Gastrocnemius medialis (tissue), 4 donors: ENCODE measurements at places on chromosomes 4 and X.

GRCh38 chr4:110059556-110060191, 138.7 kb downstream of the ELOVL6 start:
- DNase-seq = no peak

GRCh38 chr4:7322166-7322991, 112.4 kb downstream of the PSAPL1 start:
- no peak for DNase-seq

GRCh38 chr4:76546759-76547742, 112.0 kb downstream of the SHROOM3 start:
- no peak for DNase-seq

- DNase-seq = no peak
These were observed 482 bp upstream of the MBTPS2 start for GRCh38 chrX:21838937-21839333.

DNA sequence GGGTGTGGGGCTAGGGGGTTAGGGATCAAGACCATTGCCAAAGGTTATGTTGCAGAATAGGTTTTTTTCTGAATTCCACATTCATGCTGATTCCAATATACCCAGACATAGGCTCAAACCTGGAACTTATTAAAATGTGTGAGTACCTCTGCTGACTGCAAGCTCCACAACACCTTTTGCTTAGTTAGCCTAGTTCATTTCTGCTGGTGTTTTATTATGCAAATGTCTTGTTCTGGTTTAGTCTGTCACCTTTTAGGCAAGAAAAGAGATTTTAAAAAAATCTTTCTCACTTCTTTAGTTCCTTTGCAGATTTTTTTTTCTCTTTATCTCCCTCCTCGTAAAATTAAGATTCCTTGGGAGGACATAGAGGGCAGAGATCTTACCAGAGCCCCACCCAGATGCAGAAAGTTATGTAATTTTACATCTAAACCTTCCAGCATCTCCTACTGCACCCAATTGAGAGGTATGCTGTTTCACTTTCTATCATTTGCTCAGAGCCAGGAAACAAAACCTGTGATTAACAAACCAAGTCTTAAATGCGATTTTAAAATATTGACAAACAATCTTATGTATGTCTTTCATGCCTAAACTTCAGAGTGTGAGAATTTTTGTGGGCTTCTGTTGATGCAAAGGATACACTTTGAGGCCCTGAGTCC, 190.7 kb upstream of the CLNK start:
- no peak for DNase-seq

GRCh38 chr4:38005637-38006036, 45.4 kb downstream of the PTTG2 start:
- DNase-seq = no peak

DNA sequence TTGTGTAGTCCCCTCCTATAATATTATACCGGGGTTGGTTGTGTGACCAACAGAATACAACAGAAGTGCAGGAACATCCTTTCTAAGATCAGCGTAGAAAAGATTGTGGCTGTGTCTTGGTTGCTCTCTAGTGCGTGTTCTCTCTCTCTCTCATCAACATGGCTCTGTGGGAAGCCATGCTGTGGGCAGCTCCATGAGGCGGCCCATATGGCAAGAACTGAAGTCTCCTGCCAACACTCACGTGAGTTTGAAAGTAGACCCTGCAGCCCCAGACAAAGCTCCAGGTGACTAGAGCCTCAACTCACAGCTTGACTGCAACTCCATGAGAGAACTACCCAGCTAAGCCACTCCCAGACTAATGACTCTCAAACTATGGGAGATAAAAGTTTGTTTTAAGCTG, 118.7 kb downstream of the TSPAN5 start:
- no peak for DNase-seq

GRCh38 chrX:39805825-39806224, 291.9 kb downstream of the BCOR start:
- DNase-seq = no peak

DNA sequence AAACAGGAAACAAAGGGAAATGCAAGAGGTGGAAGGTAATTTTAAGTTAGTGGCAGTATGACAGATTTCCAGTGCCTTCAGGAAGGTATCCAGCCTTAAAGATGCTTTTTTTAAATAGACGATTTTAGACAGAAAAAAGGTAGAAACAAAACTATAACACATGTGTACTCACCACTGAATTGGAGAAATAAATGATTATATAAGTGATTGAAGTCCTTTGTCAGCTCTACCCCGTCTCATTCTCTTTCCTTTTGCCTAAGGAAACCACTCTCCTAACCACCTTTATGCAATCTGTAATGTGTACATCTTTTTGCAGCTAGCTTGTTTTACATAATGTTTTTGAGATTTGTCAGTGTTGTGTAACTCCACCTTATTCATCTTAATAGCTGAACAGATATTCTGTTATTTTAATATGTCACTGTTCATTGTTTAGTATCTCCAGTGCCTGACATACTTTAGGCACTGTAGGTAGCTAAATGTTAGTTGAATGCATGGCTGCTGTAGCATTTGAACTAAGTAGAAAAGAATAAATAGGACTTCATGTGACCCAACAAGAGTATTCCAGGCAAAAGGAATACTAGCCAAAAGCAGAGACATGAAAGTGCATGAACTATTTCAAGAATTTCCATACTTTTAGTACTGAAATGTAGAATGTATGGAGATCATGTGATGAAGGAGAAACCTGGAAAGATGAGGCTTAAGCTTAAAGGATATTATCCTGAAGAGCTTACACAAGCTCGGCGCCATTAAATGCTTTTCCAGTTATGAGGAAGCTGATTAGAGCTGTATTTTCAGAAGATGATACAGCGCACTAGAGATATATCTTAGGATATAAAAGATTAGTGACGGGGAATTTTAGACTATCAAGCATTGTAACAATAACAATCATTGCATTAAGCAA, 865 bp downstream of the FAM200B start:
- no peak for DNase-seq

DNA sequence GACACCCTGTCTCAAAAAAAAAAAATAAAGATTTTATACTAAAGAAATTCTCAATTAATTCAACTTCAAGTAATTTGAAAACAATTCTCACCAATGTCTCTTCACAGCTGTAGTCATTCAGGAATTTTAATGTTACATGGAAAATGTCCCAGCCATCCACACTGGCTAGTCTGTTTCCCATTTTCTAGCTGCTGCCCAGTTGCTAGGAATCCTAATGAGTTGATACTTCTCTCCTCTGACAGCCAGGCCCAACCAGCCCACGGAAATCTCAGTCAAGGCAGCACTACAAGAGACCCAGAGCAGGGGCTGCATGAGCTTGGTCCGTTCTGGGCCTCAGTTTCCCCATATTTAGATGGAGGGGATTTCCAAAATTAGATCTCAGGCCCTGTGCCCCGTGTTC, 59.1 kb downstream of the CASP3 start:
- no peak for DNase-seq

GRCh38 chrX:108332281-108332680, 105.9 kb downstream of the COL4A6 start:
- no peak for DNase-seq

GRCh38 chr4:17580969-17581368, 4.0 kb downstream of the LAP3 start:
- DNase-seq = no peak

GRCh38 chr4:186297013-186297645, 31.1 kb downstream of the F11 start:
- DNase-seq = no peak

GRCh38 chrX:101745046-101745445, 85.4 kb upstream of the ARMCX2 start:
- no peak for DNase-seq

GRCh38 chr4:40516651-40517050, 113.0 kb downstream of the RBM47 start:
- no peak for DNase-seq

GRCh38 chr4:186924723-186925122, 201.1 kb upstream of the FAT1 start:
- DNase-seq = no peak

DNA sequence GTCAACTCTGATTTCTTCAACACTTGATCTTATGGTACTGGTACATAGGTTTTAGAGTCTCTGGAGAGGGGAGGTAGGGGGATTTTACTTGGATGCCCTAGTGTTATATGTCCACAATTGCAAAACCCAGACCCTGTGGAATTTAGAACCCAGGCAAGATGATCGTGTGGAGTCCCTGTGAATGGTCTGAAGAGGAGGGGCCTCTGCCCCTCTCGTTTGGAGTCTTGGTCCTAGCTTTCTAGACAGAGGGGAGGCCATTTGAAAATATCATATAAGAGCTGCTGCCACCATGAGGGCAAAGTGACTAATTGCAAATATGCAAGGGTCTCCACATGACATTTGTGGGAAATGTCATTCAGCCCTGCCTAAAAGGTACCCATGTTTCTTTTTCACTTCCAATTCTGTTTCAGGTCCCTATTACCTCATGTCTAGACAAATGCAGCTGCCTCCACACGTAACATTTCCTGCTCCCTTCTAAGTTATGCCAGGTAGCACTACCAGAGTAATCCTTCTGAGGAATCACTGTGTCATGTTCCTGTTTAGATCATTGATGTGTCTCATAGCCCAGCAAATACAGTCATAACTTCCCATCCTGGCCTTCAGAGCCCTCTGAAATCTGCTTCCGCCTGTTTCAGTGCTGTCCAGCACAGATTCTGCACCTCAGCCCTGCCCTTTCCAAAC, 126.8 kb downstream of the KLHL8 start:
- DNase-seq = no peak

- no peak for DNase-seq
These were observed 67.0 kb upstream of the ANXA3 start for GRCh38 chr4:78484574-78484973.

GRCh38 chr4:106370214-106370613, 1.6 kb upstream of the GIMD1 start:
- DNase-seq = no peak

GRCh38 chrX:81259714-81260395, 58.0 kb downstream of the SH3BGRL start:
- DNase-seq = no peak

DNA sequence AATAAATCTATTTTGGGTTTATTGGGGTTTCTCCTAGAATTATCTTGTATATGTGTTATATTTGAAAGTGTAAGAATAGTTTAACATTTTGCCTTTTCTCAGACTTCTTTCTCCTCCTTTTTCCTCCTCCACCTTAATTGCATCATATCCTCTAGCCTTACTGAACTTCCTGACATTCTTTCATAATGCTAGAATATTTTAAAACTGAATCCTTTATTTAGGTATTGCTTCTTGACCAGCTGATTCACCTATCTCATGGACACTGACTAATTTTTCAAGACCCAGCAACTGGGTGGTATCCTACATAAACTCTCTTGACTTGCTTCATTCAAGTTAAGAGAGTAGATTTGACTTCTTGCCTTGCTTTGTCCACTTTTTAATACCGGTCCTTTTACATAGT, 1508.9 kb downstream of the STIM2 start:
- DNase-seq = no peak

DNA sequence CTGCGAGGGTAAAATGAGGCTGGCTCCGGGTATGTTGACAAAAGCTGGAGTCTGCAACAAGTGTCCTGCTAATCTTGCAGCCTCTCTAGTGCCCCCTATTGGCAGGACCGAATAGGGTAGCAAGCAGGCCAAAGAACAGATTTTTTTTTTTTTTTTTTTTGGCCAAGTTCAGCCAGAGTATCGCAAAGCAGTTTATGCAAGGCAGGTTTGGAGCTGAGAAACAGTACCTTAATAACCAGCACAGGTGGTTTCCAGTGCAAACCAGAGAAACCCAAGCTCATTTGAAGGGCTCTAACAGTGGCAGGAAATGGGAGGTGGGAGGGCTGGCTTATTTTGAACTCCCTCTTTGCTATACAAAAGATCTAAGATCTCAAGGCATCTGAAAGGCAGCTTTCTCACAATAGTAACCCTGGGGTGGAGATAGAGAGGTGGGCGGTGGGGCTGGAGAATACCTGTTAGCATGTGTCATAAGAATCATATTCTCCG, 38.2 kb upstream of the OCIAD2 start:
- DNase-seq = no peak
